ENCODE measurements at places on chromosomes 13 and 19.
A peak's percentile ranks its signal among the peaks of the same experiment; 100 is the strongest.

DNA sequence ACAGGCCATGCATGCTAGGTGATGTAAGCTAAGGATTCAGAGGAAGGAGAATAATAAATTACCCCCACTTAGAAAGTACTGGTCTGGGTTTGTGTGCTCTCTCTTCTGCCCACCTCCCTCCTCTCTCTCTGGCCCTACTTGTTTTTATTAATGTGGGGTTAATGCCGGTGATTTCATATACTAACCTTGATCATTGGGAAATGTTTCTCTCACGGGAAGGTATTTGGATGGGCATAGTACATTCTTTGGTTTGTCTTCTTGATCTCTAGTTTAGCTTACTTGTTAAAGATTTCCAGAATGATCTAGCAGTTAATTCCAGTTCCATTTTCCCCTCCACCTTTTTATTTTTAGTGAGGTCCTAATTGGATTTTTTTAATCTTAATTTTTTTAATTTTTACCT, 24.6 kb downstream of the ARHGAP35 start:
- DNase-seq, result no peak

DNA sequence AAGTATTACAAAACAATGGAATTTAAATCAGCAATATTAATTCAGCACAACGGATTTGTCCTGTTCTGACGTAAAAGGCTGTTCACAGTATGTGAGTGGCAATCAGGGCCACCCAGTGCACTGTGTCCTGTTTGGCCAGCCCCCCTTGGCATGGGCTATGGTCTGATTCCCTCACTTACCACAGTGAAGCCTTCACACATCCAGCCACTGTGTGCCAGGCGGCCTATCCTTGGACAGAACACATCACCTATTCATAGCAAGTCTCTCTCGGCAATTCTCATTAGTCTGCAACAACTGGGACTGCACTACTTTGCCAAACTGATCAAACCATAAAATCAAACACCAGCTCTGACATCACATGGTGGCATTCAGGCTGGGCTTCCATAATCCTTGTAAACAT, 221.5 kb upstream of the TSHZ3 start:
- no peak for DNase-seq

DNA sequence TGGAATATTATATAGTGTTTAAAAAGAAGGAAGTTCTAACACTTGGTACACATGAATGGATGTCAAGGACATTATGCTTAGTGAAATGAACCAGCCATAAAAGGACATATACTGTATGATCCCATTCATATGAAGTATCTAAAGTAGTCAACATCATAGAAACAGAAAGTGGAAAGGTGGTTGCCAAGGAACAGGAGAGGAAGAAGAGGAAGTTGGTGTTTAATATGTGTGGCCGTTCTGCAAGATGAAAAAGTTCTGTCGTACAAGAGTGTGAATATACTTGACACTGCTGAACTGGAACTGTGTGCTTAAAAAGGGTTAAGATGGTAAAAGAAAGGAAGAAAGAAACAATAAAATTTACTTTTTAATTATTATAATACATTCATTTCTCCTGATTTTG, 33.1 kb upstream of the C1QTNF9 start:
- no peak for DNase-seq

- no peak for DNase-seq
These were observed 45.5 kb upstream of the FREM2 start for GRCh38 chr13:38641164-38641948.

GRCh38 chr13:68988176-68988575, 1119.5 kb upstream of the ATXN8OS start:
- DNase-seq, result no peak

DNA sequence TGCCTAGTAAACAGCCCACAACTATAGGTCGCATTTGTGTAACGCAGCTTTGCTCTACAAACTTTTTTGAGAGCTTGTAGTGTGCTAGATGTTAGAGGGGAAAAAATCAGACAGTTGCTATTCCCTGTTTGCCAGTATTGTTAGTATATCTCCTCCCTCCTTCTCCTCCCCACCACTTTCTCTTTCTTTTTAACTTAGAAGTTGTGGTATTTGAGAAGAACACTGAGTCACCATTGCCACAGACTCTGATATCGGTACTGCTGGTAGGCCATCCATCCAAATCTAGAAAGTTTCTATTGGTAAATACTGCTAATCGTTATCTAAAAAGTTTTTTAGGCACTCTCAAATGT, 666 bp downstream of the POMP start:
- DNase-seq, result no peak

DNA sequence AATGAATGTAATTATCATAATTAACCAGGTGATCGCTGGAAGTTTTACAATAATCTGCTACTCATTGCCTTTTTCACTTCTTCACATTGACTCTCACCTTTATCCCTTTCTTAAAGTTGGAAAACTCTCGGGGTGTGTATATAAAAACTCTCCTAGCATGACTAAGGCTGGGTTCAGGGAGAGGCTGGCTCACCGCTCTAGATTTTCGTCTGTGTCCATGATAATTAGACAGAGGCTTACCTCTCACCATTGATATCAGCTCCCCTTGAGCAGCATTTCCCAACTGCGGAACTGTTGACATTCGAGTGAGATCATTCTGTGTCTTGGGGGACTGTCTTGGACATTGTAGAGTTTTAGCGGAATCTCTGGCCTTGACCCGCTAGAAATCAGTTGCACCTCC, 39.4 kb downstream of the NFIX start:
- DNase-seq, result no peak

GRCh38 chr19:39390451-39390750, 505 bp downstream of the PAF1 start:
- no peak for DNase-seq

GRCh38 chr13:45492538-45492937, 27.8 kb downstream of the COG3 start:
- no peak for DNase-seq

DNA sequence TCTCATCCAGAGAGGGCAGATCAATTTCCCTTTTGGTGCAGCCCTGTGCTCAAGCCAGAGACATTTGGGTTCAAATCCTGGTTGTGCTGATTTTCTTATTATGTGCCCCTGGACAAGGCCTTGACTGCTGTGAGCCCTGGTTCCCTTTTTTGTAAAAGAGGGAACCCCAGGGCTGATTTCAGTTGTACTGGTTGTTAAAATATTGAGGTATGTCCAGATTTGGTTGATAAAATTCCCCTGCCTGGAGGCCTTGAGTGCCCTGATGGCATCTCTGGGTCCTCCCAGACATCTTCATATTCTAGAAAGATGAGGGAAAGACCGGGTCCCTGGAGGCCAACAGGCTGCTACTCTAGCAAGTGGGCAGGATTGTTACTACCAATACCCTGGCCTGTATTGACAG, 14.4 kb upstream of the PLAUR start:
- DNase-seq, result no peak

DNA sequence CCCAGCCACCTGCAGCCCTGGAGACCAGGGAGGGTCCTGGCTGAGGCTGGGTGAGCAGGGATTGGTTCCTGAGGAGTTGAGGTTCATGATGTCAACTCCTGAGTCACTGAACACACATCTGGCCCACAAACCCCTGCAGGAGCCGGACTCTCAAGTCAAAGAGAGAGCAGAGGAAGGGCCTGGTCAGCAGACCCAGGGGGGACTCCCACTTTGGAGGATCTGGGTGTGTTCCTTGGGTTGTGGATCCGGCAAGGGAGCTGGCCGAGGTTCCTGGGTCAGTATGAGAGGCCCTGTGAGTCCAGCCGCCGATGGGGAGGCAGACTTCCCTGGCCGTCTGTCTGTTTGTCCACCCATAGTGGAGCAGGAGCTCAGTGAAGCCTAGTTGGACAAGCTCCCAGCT, 4.0 kb downstream of the SLC7A10 start:
- no peak for DNase-seq

- DNase-seq, result no peak
These were observed 462.0 kb upstream of the SPRY2 start for GRCh38 chr13:80802946-80803345.

- no peak for DNase-seq
These were observed 15.2 kb downstream of the RCBTB1 start for GRCh38 chr13:49569993-49570689.

DNA sequence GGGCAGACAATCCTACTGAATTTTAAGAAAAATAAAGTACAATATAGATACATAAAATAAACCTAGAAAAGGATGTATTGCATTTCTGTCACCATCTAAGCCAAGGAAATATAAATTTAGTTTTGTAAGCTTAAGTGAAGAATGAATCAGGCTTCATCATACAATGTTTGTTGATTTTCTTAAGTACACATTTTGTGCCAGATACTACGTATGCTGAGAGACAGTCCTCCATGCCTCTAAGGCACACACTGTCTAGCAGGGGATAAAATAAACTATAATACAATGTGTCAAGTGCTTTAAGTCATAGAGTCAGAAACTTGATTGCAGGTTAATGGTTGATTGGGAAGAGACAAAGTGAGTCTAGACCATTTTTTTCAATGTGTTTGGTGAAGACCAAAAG, 465.7 kb downstream of the TBC1D4 start:
- no peak for DNase-seq

DNA sequence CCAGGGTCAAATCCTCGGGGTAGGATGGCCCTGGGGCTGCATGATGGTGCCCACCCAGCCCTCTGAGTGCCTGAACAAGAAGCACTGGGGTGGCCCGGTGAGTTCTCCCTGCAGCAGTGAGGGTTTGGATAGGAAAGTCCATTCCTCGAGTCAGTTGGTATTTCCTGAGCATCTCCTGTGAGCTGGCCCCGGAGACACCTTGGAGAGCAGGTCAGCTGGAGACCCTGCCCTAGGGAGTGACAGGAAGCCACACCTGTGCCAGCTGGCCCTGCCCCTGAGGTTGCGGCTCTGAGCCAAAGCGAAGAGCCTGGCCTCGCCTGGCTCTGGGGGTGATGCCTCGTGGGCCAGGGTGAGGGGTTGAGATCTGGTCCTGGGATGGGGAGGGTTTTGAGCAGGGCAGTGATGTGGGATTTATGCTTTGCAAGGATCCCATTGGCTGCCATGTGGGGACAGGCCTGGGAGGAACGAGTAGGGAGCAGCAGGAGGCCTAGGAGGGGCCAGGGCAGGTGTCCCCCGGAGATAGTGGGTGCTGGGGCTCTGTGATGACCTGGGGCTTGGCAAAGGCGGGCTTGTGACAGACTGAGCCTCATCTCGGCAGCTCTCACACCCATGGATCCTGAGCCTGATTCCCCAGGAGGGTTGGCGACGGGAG, 16.0 kb downstream of the CRTC1 start:
- DNase-seq, result no peak

GRCh38 chr13:85638815-85639393, 160.3 kb downstream of the SLITRK6 start:
- no peak for DNase-seq

- peak; percentile 66 for DNase-seq
These were observed 2.4 kb upstream of the NTN5 start for GRCh38 chr19:48674921-48675824.

DNA sequence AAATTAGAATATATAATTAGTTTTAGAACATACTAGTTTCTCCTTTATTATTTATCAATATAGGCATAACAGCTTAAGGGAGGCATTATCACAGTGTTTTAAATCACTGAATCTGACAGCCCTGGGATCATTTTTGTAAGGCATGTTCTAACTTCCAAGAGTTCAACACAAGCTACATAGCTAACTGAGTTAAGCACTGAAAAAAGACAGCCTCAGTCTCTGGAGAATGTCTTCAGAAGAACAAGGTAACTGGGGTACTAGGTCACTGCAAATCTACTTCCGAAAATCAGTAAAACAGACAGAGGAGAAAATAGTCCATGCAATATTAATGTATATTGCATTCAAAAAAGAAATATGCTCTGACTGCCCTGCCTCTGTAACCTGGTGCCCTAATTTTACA, 502.1 kb downstream of the RFC3 start:
- DNase-seq, result no peak

GRCh38 chr19:54339646-54340358, 840 bp upstream of the LILRA4 start:
- no peak for DNase-seq

DNA sequence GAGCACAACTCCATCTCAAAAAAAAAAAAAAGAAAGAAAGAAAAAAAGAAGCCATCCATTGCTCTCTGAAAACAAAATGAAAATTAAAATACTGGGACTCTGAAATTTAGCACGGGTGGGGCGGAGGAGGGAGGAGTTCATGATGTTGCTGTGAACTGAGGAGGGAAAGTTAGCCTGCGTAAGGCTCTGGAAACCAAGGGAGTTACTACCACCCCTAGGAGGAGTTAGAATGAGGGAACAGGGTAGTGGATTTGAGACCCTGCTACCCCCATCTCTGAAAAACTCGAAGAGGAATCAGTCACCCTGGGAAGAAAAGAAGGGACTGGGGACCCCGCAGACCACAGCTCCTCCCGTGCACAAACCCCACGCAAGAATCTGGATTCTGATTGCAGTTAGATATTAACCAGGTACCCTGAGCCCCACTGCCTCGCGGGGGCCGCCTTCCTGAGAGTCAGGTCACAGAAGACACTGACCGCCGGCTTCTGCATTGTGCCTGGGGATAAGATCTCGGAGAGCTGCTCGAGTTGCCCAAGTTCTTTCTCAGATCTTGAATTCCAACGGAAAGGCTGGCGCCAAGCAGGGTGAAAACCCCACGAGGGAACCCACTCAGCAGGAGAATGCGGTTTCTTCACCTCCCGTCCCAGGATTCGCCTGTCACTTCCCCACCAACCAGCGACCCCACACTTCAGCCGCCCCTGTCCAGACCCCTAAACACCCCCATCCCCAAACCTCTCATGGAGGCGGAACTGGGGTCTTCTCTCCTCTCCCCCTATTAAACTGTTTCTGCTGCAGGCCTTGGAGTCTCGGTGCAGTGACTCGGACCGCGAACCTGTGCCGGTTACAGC, 870 bp downstream of the ZNF442 start:
- no peak for DNase-seq

- DNase-seq, result no peak
These were observed 42.2 kb upstream of the CEACAM21 start for GRCh38 chr19:41533671-41534215.

DNA sequence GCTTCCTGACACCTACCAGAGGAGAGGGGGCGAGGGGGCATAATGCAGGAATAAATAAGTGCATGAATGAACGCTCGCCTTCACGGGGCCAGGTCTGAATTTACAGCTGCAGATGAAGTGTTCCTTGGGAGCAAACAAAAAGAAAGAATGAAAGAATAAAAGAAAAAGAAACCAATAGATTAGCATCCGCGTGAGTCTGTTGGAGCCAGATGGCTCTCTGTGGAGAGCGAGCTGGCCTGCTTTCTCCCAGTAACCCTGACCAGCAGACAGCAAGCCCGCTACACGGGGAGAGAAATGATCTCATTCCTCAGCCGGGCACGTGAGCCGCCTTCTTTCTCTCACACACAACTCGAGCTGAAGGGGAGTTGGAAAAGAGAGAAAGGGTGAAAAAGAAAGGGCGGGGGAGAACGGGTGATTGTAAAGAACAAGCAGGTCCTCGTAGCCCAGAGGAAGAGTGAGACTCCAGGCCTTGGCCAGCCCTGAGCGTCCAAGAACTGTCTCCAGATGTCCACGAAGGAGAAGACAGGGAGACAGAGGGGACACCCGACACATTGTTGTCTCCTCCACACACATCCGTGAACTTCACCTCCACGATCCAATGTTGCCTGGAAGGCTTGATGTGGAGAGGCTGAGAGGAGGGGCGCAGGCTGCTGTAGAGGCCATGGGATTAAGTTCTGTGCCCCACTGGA, 81.4 kb downstream of the RNASEH2B start:
- DNase-seq, result no peak

- DNase-seq, result no peak
These were observed 686.7 kb downstream of the DIAPH3 start for GRCh38 chr13:59477011-59477410.

- DNase-seq, result no peak
These were observed 27.9 kb downstream of the DGKH start for GRCh38 chr13:42076309-42076713.

- no peak for DNase-seq
These were observed 49.8 kb downstream of the CBY2 start for GRCh38 chr13:45751885-45752284.

All from bone marrow (tissue), 2 donors.